MV-4-11 (cell line): ENCODE measurements at places on chromosomes 4 and X.

- DNase-seq = no peak
Observed at GRCh38 chrX:51395810-51396728, 63.4 kb downstream of the NUDT10 start.

GRCh38 chrX:50100188-50100587 lies 100.6 kb downstream of the AKAP4 start:
- peak; percentile 0 for DNase-seq

DNA sequence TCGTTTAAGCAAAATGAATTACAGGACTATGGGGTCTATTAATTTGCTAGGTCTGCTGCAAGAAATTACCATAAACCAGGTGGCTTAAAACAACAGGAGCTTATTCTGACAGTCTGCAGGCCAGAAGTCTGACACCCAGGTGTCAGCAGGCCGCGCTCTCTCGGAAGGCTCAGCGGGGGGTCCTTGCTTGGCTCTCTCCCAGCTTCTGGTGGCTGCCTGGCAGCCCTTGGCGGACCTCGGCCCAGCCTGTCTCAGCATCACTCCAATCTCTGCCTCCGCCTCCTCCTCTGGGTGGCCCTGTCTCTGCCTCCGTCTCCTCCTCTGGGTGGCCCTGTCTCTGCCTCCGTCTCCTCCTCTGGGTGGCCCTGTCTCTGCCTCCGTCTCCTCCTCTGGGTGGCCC lies 580.5 kb upstream of the FAT1 start:
- no peak for DNase-seq

GRCh38 chrX:68193786-68194185 lies 239.5 kb downstream of the OPHN1 start:
- no peak for DNase-seq

DNA sequence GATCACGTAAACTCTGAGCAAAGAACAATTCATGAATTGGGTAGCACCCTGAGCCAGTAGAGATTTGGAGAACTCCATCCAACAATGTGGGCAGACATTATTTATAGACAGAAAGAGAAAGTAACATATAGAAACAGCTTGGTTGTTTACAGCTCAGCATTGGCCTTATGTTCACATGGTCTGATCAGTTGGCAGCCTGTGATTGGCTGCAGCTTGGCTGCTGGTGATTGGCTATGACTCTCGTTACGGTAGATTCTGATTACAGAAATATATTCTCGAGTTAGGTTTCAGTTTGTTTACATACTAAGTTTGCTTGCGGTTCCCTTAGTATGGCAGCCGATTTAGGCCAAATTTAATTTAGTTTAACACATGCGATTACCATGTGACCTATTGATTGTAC lies 663.4 kb downstream of the RAPGEF2 start:
- DNase-seq = no peak

DNA sequence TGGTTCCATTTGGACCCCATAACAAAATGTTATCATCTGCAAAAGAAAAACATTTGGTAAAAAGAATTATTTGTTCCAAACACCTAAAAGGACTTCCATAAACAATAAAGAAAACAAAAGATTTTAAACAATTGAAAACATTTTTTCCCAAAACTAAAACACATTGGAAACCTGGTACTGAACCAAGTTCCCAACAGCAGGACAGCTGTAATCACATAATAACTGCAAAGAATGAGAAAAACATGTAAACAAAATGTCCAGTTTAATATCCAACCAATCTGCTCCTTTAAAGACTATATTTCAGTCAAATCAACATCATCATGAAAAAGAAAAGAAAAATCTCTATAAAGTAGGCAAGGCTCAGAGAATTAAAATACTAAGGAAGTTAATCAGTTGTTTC lies 36.3 kb downstream of the PRDM5 start:
- DNase-seq = no peak

DNA sequence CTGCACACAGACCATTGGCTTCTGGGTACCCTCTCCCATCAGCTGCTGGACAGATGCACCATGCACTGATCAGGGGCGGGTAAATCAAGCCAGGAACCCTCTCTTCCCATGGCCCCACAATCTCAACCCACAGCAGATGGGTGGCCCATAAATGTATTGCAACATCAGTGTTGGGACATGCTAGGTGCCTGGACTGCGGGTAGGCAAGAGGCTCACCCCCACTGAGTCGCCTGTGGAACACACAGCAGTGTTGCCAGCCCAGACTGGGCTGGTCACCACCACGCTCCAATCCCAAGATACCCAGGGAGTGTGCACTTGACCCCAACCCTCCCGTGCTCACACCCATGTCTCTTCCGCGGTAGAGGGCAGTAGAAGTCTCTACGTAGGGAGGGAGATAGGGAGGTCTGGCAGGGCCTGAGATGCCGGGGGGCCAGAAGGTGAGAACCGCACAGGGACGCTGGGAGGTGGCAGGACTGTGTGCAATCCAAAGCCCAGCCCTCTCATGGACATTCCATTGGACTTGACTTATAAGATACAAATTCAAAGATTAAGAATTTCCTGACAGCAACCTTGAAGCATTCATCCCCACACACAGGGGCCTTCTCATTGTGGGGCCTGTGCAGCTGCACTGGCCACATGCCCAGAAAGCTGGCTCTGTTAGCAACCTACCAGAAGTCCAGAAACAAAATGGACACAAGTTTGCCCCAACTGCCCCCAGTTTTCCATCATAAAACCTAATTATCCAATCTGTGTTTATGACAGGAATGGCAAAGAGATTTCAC lies 183.7 kb downstream of the NSUN7 start:
- DNase-seq = peak; percentile 39

GRCh38 chrX:85992811-85993229 lies 54.5 kb downstream of the CHM start:
- DNase-seq = no peak

GRCh38 chr4:34943741-34944386 lies 1300.5 kb downstream of the ARAP2 start:
- DNase-seq = no peak

DNA sequence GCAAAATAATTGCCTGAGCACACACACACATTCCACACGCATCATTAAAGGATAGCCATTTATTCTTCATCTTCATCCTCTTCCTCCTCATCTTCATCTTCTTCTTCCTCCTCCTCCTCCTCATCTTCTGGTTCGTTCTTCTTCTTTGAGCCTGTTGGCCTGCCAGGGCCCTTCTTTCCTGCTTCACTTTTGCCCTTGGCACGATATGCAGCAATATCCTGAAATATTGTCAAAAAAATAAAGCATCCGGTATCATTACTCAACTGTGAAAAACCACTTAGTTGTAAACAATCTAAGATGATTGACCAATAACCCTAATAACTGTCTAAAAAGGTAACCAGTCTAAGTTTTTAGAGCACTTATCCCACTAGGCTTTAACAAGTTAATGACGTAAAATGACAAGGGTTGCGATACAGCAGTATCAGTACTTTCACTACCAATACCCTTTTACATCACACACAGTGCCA lies 2.1 kb downstream of the HMGB2 start:
- peak; percentile 55 for DNase-seq

GRCh38 chrX:126701380-126701779 lies 118.1 kb upstream of the PRR32 start:
- DNase-seq = no peak

DNA sequence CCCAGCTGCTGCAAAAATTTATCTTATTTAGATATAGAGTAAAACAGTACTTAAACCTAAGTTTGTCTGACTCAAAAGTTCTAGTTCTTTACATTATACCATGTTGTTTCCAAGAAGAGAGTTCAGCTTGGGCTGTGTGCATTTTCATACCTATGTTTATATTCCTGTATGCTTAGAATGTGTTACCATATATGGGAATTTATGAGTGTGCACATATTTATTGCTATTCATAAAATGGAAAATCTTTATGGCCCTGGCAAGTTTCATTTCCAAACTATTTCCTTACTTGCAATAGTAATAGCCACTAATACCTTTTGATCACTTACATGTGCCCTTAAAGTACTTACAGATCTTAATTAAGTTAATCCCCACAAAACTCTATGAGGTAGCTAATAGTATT lies 2.6 kb downstream of the HEPH start:
- no peak for DNase-seq

GRCh38 chr4:54784161-54784671 lies 126.5 kb downstream of the KIT start:
- DNase-seq = no peak
